ENCODE measurements at places on chromosomes 5 and 9. TPM values are rescaled to one million over a fixed set of nuclear protein-coding genes. Genes with fewer than 3 reads are reported as not detected.

- DNase-seq, result peak; percentile 45
Observed at GRCh38 chr9:98795295-98795955, 930 bp downstream of the ANKS6 start.

DNA sequence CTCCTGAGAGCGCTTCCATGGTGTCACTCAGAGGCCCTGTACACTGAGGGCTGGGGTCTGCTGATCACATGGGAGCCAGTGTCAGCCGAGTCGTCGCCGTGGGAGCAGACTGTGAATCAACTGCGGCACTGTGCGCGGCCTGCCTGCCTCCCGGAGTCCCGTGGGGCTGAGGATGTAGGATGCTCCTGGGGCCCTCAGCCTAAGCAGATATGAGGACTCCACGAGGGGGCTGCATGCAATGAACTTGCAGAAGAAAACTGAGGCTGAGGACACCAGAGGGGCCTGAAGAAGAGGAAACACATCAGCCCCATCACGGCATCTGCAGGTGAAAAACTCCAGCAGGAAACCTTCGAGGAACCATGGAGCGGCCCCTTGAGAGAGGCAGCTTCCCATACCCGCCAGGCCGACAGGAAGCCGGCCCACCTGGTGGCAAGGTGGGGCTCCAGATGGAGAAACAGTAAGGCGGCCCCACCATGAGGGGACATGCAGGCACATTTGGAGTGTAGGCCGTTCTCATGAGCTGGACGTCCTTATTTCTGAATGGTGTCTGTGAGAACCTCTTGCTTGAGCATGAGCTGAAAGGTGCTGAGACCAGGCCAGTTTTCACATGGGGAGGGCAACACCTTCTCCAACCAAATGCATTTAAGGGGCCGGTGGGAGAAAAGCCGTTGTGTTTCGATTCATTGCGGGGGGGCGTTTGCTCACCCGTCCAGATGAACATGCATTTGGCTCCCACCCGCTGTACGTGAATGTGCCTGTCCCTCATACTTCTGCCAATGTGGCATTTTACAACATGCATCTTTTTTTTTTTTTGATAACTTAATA lies 35.2 kb upstream of the ADAMTS2 start:
- DNase-seq, result no peak

DNA sequence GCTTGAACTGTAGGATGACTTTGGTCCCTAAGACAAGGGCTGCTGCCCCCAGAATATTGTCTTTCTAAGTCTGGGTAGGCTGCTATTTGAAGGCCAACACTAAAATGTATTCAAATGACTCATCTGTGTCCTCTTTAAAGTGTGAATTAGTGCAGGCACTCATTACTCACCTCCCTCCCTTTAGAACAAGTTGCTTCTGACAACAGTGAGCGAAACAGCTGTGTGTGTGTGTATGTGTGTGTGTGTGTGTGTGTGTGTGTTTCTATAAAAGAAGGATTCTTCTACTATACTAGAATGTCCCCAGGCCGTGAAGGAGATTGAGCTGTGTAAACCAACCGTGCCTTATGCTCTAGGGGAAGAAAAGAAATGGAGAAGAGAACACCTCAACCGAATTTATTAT lies 1337.2 kb downstream of the PTPRD start:
- no peak for DNase-seq

DNA sequence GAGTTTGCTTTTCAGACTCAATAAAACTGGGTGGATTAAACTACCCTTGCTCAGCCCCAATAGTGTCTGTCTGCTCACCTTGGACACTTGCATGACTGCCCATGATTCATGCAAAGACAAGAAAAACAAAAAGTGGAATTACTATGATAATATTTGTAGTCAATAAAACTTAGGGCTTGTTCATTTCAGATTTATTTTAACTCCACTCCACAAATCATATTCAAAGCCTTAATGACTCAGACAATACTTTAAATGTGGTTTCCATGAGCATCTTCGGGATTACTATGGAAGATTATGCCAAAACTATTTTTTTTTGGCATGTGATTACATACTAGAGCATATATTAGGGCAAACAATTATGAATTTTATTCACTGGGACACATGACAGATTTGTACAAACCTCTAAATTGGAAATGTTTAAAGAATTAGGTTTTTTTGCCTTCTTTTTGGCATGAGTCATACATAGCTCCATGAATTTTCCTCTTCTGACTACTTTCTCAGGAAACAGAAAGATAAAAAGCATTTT lies 468.9 kb downstream of the ACTL7B start:
- no peak for DNase-seq

DNA sequence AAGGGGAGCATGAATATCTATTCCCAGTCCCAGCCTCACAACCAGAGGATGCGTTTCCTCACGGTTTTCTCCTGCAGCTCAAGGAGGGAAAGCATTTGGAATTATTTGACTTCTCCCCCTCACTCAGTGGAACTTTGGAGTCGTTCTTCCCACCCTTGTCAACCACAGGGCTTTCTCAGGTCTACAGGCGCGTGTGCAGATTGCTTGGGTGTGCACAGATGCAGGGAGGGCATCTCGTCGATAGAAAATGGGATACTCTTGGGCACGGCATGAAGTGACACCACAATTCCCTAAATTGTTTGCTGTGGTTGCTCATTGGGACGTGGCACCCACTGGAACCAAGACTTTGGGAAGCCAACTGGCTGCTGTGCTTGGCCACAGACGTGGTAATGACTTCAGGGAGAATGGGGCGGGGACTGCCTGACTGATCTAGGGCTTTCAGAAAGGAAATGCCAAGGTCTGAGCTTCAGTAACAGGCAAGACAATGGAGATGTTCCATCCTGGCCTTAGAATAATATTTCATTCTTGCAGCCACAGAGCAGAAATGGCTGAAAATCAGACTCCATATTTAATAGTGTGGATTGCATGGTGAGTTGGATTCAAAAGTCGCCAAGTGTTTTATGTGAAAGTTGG lies 12.2 kb upstream of the OBP2B start:
- no peak for DNase-seq

GRCh38 chr5:54844905-54845566 lies 140.4 kb downstream of the ESM1 start:
- no peak for DNase-seq

- DNase-seq, result no peak
Observed at GRCh38 chr9:85746309-85746708, 4.6 kb upstream of the AGTPBP1 start.

GRXCR2 gene
- not detected for polyA plus RNA-seq

SLC23A1 gene
- 31.9 TPM for polyA plus RNA-seq

DIPK1B gene
- polyA plus RNA-seq, result 22.6 TPM

NUTM2F gene
- polyA plus RNA-seq, result not detected
